ENCODE measurements at places on chromosomes 7 and 10.

GRCh38 chr7:86916277-86916825, 143.1 kb downstream of the ELAPOR2 start:
- no peak for DNase-seq

- no peak for DNase-seq
Observed at GRCh38 chr10:80945264-80945880, 407.7 kb downstream of the SH2D4B start.

DNA sequence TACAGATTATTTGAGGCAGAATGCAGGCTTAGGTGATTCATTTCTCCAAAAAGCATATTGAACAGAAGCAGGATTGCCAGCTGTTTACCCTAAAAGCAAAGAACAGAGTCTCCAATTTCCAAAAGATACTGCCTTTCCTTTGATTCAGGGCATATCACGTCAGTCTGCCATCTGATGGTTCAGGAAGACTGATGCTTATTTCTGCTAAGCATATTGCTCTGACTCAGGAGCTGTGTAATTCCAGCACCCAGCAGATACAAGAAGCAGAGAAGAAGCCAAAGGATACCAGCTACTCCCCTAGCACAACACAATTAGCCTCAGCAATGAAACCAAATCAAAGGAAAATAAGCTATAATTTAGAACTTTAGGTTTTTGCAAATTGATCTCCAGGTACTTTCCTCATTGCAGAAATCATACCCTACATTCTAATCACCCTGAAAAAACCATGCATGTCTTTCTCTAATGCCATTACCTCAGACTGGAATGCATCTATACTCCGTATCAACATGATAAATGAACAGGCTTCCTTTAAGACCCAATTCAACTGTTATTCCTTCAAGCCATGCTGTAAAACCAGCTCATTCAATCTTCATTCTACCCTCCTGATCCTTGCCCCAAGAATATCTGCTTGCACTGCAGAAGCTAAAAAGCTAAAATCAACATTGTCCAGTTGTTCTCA, 55.1 kb downstream of the ABI1 start:
- DNase-seq: no peak

DNA sequence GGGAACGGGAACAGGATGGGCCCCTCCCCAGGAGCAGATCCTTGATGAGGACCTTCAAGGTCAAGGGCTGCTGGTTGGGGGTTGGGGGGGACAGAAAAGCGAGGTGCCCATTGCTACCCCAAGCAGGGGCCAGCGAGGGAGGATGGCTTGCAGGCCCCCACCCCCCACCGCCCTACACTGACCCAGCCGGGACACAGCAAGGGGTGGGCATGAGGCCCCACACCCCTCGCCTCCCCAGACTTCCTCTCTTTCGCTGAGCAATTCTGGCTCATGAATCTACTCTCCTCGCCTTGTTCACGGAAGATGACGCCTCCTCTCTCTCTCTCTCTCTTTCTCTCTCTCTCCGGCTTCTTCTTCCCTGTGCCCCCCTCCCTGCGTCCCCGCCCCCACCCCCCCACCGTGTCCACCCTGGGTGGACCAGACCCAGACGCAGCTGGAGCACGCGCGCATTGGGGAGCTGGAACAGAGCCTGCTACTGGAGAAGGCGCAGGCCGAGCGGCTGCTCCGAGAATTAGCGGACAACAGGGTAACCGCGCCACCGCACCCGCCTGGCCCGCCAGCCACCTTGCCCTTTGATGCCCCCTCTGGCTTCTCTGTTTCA, 81.1 kb upstream of the GTF2IRD1 start:
- no peak for DNase-seq

DNA sequence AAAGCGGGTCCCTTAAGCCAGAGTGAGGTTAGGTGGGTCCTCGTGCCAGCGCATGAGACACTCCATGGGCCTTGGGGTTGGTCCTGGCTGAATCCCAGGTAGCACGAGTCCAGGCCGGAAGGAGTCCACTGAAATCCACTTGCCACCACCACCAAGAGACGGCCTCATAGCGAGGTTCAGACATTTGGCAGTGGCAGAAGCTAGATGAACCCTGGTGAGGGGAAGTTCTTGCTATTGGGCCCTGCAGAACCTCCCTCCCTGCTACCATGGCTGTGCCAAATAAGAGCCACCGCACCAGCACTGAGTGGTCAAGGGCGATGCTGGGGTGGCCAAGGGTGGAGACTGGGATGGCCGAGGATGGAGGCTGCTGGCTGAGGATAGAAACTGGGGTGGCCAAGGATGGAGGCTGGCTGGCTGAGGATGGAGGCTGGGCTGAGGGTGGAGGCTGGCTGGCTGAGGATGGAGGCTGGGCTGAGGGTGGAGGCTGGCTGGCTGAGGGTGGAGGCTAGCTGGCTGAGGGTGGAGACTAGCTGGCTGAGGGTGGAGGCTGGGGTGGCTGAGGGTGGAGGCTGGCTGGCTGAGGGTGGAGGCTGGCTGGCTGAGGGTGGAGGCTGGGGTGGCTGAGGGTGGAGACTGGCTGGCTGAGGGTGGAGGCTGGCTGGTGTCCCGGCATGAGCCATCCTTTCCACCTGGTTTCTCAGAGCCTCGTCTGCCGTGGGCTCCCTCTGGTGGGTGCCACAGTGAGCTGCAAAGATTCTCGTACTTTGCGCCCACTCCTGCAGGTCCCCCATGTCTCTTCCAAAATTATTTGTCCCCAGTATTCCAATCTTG, 88.2 kb downstream of the ELFN1 start:
- DNase-seq: no peak

GRCh38 chr7:6226194-6226799, 46.1 kb downstream of the CYTH3 start:
- DNase-seq: no peak

GRCh38 chr10:86165666-86166065, 200.9 kb downstream of the GRID1 start:
- DNase-seq: no peak

DNA sequence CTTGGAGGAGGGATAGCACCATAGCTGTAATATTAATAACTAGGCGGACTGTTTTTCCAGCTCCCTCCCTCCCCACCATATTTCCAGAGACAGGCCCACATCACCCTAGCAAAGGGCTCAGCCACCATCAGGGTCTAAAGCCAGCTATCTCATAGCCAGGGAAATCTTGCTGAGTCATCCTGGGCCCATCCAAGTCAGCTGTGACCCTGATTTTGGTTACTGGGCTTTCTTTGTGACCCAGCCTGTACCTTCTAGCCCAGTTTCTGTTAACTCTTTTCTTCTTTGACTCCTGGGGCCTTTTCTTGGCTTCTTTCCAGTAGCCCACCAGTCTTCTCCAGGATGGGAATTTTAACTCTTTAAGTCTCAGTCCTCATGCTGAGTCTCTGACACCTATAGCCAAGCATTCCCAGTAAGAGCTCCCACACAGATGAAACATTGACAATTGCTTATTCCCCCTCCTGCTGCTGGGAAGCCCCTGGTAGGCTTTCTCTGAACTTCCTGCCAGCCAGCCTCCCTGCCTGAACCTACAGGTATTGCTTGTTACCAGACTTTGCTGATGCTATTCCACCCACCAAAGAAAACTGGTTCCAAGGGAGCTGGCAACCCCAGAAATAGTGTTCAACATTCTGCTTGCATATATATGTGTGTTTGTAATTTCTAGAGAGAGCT, 34.8 kb upstream of the ADO start:
- no peak for DNase-seq

- DNase-seq: no peak
Observed at GRCh38 chr7:129906700-129907099, 46.1 kb downstream of the UBE2H start.

- DNase-seq: no peak
Observed at GRCh38 chr7:54629771-54630170, 87.6 kb downstream of the VSTM2A start.

DNA sequence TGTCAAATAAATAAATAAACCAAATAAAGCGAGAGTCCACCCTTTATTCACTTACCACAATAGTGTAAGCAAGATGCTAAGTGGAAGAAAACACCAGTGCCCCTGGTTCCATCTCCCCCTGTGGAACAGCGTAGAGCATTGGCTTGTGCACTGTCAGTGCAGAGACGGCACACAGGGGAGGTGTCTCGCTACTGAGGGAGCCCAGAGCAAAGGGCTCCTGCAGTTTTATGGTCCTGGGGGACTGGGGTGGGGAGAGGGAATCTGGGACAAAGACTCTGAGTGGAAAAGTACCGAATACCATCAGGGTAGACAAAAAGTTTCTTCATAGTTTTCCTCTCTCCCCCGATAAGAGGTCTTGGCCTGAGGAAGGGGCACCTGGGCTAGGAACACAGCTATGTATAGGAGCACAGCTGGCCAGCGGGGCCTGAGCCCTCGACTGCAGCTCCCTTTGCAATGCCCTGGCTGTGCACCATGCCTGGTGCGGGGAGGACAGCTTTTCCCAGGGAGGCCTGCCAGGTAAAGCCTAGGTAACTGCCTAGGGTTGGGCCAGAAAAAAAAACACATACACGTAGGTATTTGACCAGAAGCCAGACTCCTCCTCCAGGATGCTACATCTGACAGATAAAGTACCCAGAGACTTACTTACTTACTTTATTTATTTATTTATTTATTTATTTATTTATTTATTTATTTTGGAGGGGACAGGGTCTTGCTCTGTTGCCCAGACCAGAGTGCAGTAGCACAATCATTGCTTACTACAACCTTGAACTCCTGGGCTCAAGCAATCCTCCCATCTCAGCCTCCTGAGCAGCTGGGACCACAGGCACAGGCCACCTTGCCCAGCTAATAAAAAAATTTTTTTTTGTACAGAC, 88.8 kb upstream of the KIF5B start:
- no peak for DNase-seq

- DNase-seq: no peak
Observed at GRCh38 chr7:44143646-44144250, 2.6 kb upstream of the MYL7 start.

Measured in stimulated activated CD8-positive, alpha-beta memory T cell treated with anti-CD3 and anti-CD28 coated beads, Interleukin-7, amount 100 ng/mL, for 24 hours (primary cell).